Renal pelvis (tissue), 12 donors: ENCODE measurements at places on chromosomes 13 and 19. TPM values are rescaled to one million over a fixed set of nuclear protein-coding genes. Genes with fewer than 3 reads are reported as not detected.

DNA sequence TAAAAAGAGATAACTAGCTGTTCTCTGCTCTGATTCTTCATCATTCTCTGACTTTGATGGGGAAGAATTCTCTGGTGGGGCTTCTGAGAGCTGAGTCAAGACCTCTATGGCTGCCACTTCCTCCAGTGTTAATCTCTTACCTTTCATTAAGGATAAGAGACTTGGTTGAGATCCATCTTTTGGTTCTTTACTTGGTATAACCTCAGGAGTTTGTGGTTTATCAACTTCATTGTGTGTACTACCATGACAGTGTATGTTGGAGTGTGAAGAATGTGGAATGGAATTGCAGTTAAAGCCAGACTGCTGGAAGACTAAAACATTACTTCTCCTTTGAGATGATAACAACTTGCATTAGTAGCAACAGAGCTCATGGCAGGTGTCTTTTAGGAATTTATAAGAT, 222.0 kb downstream of the SLITRK5 start:
- no peak for DNase-seq

- DNase-seq, result no peak
These were observed 1318.9 kb downstream of the OLFM4 start for GRCh38 chr13:54347531-54347930.

DNA sequence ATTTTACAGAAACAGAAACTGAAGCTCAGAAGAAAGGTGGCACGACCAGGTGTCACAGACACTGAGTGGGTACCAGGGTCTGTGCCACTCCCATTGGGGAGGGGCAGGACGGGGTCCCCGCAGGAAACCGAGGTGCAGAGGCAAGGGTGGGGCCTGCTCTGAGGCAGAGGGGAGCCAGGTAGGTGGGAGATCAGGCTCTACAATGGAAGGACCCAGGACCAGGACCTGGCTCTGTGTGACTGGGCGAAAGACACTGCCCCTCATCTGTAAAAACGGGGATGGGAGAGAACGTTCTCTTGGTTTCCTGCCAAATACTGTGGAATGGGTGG, 2.8 kb downstream of the PTGIR start:
- no peak for DNase-seq

- DNase-seq, result no peak
These were observed 38.0 kb downstream of the PHF11 start for GRCh38 chr13:49533591-49534269.

DNA sequence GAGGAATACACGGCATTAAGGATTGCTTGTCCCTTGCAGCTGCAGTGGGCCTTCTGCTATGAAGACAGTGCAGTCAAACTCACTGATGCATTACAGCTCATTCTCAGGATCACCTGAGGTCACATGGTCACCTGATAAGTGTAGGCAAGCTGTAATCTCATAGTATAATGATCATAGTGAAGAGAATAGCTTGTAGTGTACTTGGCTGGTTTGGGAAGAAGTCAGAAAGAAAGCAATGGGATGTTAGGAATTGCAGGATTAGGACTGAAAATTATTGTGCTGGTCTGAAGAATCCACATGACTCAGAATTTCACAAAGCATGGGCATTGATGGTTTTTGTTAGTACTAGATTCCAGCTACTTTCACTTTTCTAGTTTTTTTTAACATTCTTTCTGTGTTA, 76.7 kb downstream of the MBNL2 start:
- no peak for DNase-seq

- no peak for DNase-seq
These were observed 43.6 kb upstream of the LSM14A start for GRCh38 chr19:34128558-34129250.

DNA sequence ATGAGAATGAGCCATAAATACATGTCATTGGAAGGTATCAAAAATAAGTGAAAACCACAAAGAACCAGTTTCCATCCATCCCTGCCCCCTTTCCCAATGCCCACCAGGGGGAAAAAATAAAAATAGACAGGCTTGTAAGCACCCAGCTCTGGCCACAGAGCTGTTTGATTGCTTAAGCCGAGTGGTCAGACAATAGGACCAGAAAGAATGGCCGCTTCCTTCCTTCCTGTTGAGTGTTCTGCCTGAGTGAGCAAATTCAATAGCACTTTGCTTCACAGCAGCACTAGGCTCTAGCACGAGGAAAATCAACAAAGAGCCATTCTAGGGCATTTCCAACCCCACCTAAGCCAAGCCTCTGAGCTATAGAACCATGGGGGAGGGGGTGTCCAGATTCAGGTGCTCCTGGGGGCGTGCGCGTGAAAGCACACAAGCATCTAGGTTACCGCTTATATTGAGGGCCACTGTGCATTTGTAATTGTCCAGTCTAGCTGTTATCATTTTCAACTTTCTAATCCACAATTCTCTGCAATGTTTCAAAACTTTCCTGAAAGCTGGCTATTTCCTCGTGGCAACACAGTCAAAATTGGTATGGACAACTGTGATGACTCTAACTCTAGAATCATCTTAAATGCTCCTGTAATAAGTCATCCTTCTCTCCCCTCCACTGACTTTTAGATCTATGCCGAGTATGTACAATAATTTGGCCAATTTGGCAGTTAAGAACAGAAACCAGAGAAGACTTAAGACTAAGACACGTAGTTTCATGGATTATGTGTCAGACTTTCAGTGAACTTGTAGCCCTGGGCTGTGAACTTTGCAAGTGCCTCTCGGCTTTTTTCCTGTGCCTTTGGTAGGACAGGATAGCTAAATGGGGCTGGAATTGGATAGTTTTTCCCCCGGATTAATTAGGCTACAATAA, 64.3 kb downstream of the SPRY2 start:
- DNase-seq, result peak; percentile 23

DNA sequence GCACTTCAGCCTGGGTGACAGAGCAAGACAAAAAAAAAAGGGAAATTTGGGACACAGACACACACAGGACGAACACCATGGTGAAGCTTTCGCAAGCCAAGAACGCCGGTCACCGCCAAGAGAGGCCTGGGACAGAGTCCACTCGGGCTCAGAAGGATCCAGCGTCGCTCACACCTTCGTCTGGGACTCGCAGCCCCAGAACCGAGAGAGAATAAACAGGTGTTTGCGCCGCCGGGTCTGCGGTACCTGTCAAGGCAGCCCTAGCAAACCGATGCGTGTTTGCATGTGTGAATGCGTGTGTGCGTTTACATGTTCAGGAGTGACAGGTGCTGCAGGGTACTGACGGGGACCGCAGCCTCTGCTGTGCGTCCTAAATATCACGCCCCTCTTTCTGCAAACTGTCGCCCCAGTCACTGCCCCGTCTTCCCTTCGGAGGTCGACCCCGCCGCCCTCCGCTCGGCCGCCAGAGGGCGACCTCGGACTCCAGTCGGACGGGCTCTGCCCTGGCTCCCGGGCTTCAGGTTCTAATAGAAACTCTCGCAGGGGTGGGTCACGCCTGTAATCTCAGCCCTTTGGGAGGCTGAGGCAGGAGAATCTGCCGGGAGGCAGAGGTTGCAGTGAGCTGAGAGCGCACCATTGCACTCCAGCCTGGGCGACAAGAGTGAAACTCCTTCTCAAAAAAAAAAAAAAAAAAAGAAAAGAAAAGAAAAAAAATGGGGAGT, 11.8 kb upstream of the CSNK1G2 start:
- no peak for DNase-seq

DNA sequence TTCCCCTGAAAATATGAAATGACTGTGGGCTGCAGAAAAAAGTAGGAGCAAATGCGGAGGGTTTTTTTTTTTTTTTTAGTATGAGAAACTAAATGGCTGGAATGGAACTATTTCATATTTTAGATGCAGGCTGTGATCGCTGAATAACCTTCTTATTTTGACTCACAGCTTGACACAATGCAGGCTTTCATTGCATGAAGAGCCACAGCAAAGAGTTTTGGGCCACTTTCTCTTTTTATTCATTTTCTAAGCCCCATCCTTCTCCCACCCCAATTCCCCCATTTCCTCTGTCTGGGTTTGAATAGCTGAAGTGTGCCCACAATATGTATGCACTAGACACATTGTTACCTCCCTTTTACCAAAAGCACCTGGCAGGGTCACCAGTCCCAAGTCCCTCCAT, 125.9 kb downstream of the COG6 start:
- DNase-seq, result no peak

GRCh38 chr13:72651144-72651543, 76.3 kb downstream of the MZT1 start:
- DNase-seq, result no peak

- DNase-seq, result peak; percentile 82
These were observed 10.6 kb upstream of the UBE2S start for GRCh38 chr19:55418185-55418584.

- no peak for DNase-seq
These were observed 16.5 kb upstream of the B3GNT3 start for GRCh38 chr19:17778251-17778967.

GRCh38 chr19:56333506-56333905, 18.9 kb upstream of the ZSCAN5A start:
- peak; percentile 33 for DNase-seq

DNA sequence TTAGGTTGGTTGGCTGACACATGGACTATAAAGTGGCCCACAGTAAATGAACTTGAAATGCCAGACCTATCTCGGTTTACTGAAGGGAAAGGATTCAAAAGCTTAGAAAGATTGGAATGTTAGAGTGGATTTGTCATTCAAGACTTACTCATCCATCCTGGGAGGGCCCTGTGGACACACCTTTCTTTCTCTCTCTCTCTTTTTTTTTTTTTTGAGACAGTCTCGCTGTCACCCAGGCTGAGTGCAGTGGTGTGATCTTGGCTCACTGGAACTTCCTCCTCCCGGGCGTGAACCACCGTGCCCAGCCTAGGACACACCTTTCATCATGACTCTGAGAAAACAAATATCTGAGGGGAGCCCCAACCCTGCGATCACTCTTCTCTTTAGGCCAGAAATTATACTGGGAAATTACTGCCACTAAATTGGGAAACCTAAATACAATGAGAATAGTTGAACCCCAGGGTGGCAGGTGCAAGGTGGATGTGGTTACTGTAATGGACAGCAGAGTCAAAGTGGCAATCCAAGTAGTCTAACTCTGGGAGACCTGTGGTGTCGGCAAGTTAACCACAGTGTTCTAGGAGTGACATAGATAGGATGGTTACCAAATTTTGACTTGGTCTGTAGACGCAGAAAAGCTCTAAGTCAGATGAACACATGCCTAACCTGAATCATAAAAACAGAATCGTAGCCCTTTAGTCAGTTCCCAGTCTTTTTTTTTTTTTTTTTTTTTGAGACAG, 47.1 kb upstream of the ZMYM5 start:
- no peak for DNase-seq

DNA sequence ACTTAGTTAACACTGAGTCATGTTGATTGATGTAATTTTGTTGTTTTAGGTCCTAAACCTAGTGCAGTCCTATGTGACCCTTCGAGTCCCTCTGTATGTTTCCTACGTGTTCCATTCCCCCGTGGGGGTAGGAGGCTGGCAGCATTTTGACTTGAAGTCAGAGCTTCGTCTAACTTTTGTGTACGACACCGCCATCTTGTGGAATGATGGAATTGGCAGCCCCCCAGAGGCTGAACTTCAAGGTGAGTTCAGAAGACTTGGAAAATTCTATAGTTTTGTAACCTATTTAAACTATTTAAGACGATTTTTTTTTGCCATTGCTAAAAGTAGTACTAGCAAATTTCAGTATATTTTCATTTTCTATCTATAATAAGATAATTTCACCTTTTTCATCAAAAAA, 117.9 kb downstream of the STOML3 start:
- DNase-seq, result peak; percentile 30

DNA sequence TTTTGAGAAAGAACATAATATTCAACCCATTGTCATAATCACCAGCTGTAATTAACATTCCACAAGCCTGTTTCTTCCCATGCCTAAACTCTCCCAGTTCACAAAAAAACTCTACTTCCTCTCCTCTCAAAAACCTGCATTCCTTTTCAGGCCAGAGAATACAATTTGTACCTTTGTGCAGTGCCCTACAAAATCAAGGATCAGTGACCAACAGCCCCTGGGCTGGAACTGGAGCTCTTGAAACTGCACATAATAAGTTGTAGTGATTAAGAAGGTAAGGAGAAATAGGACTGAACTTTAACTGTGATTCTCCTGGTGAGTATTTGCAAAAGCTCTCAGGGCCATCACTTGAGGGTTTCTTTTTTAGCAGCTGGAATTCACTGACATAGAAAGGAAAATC, 472.7 kb downstream of the RFC3 start:
- peak; percentile 11 for DNase-seq

GRCh38 chr13:25587326-25587980, 215.7 kb downstream of the ATP8A2 start:
- DNase-seq, result no peak

GRCh38 chr19:41927497-41928192, 604 bp downstream of the ERFL start:
- no peak for DNase-seq

- DNase-seq, result no peak
These were observed 22.0 kb upstream of the UPF3A start for GRCh38 chr13:114259374-114259773.

GRCh38 chr13:108924134-108924533, 294.7 kb downstream of the MYO16 start:
- no peak for DNase-seq

GRCh38 chr13:27981006-27981708, 7.3 kb downstream of the URAD start:
- no peak for DNase-seq

DNA sequence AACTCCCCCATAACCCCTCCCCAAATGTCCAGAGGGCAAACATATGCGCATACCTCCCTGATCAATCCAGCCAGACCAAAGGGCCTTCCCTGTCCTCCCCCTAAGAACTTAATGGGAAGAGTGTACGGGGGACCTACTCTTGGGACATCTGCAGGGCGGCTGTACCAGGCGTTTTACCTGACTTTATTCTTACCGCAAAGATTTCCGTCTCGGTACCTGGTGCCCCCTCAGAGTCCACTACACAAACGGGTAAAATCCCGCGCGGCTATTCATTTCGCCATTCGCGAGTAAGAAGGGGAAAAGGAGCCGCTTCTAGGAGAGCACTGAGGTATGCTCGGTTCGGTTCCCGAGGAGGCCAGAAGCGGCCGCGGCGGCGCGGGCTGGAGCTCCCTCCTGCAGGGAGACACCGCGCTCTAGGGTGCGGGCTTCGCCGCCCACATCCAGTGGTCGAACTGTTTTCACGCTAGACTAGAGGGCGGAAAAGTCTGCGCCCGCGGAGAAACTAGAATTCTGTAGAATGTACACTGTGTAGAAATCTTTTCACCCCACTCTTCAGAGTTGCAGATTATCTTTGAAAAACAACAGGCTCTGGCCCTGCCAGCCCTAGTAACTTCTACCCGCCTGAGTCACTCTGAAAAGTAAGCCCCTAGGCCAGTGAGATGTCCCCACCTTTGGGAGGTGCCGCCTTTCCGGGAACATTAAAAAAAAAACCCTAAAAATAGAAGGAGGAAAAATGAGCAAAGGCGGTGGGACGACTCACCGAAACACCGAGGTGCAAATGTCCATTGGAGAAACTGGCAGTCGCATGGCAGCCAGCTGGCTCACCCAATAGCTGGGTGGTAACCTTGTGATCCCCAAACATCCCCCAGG, 3.8 kb upstream of the TSHZ3 start:
- no peak for DNase-seq

Gene RPL13A
- 3,013 TPM for polyA plus RNA-seq

Gene ZNF845
- 8.1 TPM for polyA plus RNA-seq

Gene ATXN8OS
- 0.32 TPM for polyA plus RNA-seq

Gene EHD2
- 34.8 TPM for polyA plus RNA-seq

Gene ZNF177
- polyA plus RNA-seq, result 13.4 TPM

Gene ZNF773
- polyA plus RNA-seq, result 17.0 TPM

Gene KIR2DL3
- not detected for polyA plus RNA-seq

Gene TGFBR3L
- 0.97 TPM for polyA plus RNA-seq

Gene ZSCAN4
- polyA plus RNA-seq, result 0.24 TPM

Gene APC2
- 1.7 TPM for polyA plus RNA-seq

Gene FCAR
- polyA plus RNA-seq, result 0.21 TPM

Gene GYS1
- 55.5 TPM for polyA plus RNA-seq

Gene STARD13
- polyA plus RNA-seq, result 26.8 TPM

Gene TDRD12
- 1.1 TPM for polyA plus RNA-seq
